SK-N-SH treated with all-trans-retinoic acid at 6 μM for 48 hours (cell line): ENCODE measurements at places on chromosomes 2 and 18.

GRCh38 chr2:238784671-238785527, 63.0 kb upstream of the TWIST2 start:
- ATAC-seq, result peak; percentile 96

GRCh38 chr2:12008425-12009061, 262.1 kb downstream of the LPIN1 start:
- ATAC-seq, result peak; percentile 66; the same call in 2 of the 3 replicates

GRCh38 chr2:156333274-156333950, 891 bp upstream of the NR4A2 start:
- ATAC-seq, result peak; percentile 13; the same call in 2 of the 3 replicates

GRCh38 chr2:149446748-149447147, 116.4 kb downstream of the LYPD6 start:
- ATAC-seq, result no peak

DNA sequence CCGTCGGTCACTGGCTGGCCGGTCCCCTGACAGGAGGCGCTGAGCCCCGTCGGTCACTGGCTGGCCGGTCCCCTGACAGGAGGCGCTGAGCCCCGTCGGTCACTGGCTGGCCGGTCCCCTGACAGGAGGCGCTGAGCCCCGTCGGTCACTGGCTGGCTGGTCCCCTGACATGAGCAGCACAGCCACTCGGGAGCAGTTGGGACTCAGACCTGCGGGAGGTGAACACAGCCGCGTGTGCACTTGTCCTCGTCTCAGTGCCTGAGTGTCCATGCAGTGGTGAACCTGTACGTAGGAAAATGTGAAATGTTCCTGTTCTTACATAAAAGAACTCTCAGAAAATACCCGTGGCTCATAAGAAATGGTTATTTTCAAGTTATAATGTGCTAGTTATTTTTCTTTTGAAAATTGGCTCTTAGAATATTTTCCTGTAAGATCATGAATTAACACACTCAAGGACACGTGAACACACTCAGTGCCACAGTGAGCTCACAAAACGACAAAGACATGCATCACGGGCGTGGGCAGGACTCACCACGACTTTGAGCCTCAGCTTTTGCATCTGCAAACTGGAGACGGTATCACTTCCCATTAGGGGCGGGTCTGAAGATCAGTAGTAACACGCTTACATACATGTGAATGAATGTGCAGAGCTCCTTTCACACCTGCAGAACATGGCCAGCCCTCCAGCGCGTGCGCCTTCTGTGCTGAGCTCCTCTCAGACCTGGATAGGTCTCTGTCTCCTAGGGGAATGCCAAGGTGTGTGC, 21.1 kb upstream of the NFATC1 start:
- no peak for ATAC-seq

DNA sequence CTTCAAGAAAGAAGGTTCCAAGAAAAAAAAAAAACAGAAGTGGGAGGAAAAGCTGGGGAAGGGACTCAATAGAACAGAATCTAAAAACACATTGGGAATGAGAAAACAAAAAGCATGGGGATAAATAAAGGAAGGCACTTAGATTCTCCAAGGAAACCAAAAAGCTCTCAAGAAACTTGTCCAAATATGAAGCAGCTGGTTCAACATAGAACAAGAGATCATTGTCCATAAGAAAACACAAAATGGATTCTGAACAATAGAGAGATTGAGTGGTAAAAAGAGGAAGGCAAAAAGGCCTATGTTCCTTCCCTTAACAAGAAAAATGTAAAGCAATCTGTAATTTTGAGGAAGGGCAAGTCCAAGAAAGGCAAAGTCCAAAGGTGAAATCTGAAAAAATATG, 32.9 kb upstream of the ALK start:
- ATAC-seq, result no peak

DNA sequence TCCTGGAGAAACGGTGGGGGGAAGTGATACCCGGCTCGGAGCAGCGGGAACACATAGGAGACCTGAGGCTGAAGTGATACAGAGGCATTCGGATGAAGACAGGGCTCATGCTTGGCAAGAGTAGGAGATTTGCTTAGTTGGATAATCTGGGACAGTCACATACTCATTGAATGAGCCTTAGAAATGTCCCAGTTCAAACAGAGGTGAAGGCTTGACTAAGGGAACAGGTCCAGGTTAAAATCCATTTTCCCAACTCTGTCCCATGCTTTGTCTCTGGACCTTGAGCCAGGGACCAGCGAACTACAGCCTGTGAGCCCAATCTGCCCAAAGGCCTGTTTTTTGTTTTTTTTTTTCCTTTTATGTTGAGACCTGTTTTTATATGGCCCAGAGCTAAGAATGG, 1.3 kb downstream of the UGT1A6 start:
- ATAC-seq, result no peak

- peak; percentile 11 for ATAC-seq
These were observed 1.3 kb upstream of the USP34 start for GRCh38 chr2:61471905-61472805.

DNA sequence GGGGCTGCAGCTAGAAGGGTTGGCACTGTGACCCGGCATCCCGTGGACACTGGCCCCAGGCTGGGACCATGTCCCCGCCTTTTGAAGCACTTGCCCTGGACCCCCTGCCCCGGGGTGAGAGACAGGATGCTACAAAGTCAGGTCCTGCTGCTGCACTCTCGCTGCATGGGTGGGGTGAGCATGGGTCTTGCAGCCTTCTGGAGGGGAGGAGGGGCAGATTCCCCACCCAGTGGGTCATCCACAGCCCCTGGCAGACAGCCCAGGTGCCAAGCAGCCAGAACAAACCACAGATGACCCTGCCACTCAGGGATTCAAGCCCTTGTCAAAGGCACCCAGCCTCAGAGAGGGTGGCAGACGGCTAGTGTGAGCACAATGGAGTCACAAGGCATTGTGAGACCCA, 5.7 kb upstream of the NMUR1 start:
- no peak for ATAC-seq

- ATAC-seq, result peak; percentile 55; the same call in 2 of the 3 replicates
These were observed 76.0 kb downstream of the ARHGAP15 start for GRCh38 chr2:143205106-143205764.
